ENCODE measurements at places on chromosomes 16 and 17.

DNA sequence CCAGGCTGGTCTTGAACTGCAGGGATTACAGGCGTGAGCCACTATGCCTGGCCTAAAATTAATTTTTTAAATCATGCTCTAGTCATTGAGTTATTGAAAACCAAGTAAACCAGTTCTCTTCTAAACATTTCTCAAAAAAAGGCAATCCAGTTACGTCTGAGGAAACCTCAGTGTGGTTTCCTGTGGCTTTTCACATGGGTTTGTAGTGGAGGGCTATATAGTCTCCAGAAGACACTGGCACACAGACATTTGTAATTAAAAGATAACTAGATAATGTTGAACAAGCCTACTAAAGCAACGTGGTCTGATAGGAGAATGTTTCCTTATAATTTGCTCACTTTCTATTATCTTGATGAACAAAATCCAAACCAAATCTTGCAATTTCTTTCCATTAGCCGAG is 5.2 kb upstream of the TOB1 start:
- DNase-seq = no peak

GRCh38 chr17:1658100-1658499 is 8.4 kb upstream of the RILP start:
- DNase-seq = no peak

DNA sequence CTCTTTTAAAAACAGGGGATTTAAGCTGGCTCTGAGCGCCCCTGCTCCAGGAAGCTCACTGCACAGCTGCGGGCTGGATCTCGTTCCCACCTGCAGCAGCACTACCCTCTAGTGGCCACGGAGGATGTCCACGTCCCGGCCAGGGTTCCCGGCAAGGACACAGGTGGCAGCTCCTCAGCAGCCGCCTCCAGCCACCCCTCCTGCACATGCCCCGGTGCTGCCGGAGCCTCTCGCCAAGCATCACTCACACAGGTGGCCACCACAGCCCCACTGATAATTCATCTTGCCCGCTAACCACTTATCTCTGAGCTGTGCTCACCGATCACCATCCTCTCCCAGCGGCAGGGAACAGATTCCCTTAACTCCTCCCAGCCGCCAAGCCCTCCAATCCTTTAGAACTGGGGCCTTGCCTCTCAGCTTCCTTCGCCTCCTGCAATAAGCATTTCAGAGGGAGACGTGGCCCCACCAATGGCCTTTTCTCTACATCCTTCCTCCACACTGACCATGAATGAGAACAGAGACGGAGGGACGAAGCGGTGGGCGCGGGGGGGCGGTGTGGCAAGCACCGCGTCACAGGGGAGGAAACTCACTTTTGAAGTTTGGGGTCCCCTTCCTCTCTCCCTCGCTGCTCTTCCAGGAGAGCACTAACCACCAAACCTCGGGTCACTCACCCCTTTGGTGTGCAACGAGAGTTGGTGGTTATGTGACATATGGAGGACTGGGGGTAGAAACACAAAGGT is 222.1 kb downstream of the RBFOX3 start:
- DNase-seq = peak; percentile 10

DNA sequence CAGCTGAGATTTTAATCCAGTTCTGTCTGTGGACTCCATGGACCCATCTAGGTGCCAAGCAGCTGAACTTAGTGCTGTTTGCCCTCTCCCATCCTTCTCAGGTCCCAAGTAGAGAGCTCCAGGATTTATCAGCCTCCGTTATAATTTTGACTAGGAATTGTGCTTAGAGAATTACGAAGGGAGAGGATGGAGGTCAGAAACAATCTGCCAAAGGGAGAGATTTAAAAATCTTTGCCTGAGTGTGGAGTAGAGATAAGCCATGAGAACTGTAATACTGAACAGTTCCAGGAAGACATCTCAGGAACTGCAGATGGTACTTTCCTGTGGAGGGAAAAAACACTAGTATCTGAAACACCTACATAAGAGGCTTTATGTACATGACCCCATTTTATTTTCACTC is 27.0 kb downstream of the CEP95 start:
- no peak for DNase-seq

DNA sequence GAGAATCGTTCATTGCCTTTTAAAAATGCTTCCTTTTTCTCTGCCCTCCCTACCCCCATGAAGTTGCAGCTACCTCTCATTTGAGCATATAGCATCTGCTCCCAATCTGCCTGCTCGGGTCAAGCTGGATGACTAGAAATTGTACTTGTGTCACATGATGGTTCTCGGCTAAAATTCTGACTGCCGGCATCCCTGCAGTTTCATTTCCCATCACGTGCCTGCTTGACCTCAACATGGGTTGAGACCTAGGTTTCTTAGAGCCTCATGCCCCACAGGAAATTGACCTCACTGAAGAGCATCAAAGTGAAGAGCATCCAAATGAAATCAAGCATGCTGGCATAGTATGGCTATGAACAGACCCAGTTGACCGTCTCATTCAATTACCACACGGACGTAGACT is 581.6 kb upstream of the PSMD7 start:
- no peak for DNase-seq

- peak; percentile 27 for DNase-seq
Observed at GRCh38 chr17:69335058-69335457, 8.1 kb upstream of the ABCA5 start.

DNA sequence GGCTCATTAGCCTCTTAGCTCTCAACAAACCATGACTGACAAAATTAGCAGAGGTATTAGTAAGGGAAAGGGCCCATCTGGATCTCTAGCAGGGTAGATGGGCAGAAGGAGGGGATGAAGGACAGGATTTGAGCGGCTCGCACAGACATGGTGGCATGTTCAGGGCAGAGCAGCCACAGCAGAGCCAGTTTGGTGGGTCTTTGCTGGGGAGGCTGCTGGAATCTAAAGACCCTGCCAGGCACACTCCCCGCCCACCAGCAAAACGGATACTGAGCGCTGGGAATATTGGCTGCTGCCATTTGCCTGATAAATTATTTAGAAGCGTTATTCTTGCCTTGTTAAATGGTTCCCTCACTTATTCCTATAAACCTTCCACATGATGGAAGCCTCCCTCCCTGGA is 20.7 kb upstream of the NAT9 start:
- no peak for DNase-seq

DNA sequence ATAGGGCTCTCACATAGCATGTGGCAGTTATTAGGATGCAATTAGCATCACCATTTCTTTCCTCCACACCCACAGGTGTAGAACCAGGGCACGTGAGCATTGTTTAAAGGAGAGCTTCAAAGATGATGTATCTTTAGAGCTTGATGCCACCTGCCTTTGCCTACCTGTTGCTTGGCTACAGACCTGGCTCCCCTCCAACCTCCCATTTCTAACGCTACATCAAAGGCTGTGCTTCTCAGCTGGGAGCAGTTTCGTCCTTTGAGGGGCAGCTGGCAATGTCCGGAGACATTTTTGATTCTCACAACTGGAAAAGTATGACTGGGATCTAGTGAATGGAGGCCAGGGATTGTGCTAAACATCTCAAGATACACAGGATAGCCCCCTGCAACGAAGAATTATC is 78.5 kb upstream of the CLEC3A start:
- DNase-seq = no peak

GRCh38 chr16:4615384-4616046 is 827 bp upstream of the UBALD1 start:
- no peak for DNase-seq

DNA sequence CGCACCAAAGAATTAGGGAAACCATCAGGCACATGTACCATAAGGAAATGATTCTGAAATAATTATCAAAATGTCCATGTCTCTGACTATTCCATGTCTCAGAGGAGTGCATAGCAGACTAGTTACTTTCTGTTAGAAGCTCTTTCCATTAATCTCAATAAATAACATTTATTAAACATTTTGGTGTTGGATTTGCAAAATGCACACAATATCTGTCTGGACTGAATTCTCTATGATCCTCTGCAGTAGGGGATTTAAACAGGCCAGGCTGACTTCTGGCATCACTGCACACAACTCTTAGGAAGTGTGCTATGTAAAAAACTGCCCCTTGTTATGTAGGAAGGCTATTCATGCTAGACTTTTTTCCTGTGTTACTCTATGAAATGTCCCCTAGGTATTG is 283.3 kb upstream of the CDH5 start:
- DNase-seq = no peak

Data from NCI-H446 treated with DMSO at 0.1 percent for 48 hours (cell line).